ENCODE measurements at places on chromosomes 13 and 19.

GRCh38 chr13:74090397-74090796 lies 43.8 kb downstream of the KLF12 start:
- no peak for DNase-seq

DNA sequence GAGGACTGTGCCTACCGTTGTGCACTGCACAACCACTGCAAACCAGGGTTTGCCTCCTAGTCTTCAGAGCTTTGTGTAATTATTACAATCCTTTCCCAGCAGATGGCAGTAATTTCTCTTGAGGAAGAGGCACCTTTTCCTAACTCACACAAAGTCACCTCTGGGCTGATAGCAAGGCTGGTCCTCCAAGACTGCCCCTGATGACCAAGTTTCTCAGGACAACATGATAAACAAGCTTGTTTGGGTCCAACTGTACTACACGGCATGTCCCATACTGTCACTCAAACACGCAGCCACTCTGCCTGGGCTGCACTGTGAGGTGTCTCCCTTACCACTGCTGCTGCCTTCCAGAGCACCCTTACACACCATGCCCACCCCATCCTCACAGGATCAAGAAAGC lies 39.3 kb downstream of the RFXAP start:
- DNase-seq: no peak

GRCh38 chr13:88022431-88023208 lies 351.4 kb downstream of the SLITRK5 start:
- DNase-seq: no peak

- no peak for DNase-seq
These were observed 128.6 kb upstream of the ZNF91 start for GRCh38 chr19:23523863-23524262.

DNA sequence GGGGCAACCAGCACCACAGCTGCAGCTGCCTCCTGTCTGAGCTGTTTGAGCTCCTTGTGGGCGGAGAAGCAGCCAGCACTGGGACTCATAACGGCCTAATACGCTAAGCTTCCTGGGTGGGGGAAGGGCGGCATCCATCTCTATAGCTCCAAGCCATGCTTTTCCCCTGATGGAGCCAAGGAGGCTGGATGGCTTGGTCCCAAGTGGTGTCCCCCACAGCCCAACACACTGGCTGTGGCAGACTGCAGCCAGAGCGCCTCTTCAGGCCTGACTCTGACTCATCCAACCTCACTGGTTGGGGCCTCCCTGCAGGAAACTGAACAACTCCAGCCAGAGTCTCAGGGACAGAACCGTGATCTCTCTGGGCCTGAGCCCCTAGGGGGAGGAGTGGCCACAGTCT lies 537.3 kb downstream of the SUCLA2 start:
- DNase-seq: no peak

DNA sequence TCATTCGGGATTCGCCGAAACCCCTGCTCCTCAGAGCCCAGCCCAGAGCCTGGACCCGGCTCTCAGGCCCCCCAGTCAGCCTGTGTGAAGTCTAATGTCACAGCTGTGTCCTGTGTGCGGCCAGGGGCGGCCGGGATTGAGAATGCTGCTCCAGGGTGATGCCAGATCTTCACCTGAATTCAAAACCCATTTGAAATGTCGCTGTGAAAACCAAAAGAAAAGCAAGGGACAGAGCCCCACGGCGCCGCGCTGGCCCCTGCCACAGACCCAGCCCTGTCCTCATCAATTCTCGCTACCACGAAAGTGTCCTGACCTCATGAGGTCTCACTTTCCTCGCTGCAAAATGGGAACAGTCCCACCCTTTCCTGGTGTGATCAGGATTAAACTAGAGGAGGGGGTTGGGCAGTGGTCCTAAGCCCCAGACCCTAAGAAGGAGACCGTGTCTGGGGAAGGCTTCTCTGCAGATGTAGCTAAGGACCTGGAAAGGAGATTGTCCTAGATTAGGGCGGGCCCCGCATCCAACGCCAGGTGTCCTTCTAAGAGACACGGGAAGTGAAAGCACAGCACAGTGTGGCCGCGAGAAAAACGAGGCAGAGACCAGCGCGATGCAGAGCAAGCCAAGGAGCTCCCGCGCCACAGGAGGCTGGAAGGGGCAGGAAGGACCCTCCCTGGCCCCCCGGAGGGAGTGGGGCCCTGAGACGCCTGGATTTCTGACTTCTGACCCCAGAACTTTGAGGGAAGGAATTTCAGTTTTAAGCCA lies 34.0 kb upstream of the SPACA7 start:
- DNase-seq: no peak

DNA sequence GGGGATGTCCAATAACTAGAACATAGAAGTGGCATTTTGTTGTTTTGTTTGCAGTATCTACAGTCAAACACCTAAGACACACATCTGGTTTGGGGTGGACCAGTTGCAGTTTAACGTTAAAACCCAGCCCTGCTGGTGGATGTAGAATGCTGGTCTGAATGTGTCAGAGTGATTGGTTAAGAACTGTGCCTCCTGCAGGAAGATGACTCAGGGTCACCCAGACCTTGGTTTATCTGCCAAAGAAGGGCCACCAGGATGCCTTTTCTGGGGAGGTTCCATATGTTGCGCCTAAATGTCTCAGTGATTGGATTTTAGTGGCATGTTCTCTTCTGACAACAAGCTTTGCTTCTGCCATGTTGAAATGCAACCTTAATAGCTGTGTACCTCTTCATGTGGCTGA lies 23.1 kb downstream of the ZNF536 start:
- no peak for DNase-seq

GRCh38 chr13:65584126-65584525 lies 1646.0 kb downstream of the PCDH9 start:
- DNase-seq: no peak

- DNase-seq: no peak
These were observed 12.5 kb downstream of the POLR1D start for GRCh38 chr13:27634231-27634630.

GRCh38 chr13:51271528-51272085 lies 49.4 kb downstream of the FAM124A start:
- DNase-seq: no peak

DNA sequence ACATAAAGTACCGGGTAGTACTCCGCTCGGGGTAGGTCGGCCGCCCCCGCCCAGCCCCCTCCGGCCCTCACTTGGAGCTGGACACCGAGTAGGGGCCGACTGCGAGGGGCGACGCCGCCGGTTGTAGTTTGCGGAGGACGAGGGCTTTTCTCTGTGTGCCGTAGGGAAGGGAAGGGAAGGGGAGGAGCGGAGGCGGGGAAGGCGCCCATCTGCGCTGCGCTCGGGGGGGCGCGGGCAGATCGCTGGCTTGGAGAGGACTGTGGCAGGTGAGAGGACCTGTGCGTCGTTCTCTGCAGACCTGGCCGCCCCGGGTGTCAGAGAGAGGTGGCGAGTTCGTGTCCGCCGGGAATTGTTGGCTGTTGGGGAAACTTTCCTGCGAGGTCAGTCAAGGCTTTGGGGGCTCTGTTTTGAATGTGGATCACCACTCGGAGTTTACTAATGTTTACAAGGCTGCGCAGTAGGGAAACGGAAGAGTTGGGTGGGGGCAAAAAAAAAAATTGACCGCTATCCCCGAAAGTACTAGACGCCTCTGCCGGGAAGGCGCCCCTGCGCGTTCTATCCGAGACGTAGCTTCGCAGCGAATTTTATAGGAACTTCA lies 1.4 kb downstream of the ING1 start:
- DNase-seq: no peak

GRCh38 chr13:98648686-98649085 lies 71.8 kb upstream of the STK24 start:
- DNase-seq: no peak

GRCh38 chr13:102907016-102907756 lies 61.4 kb downstream of the ERCC5 start:
- no peak for DNase-seq

DNA sequence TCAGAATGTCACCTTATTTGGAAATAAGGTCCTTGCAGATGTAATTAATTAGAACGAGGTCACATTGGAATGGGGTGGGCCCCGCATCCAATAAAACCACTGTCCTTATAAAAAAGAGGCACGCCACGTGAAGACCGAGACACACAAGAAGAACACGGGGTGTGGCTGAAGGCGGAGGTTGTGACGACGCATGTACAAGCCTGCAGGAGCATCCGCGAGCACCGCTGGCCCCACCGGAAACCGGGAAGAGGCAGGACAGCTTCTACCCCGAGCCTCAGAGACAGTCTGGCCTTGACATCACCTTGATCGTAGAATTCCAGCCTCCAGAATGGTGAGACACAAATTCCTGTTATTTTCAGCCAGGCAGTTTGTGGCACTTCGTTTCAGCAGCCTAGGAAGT lies 177.9 kb downstream of the COL4A1 start:
- no peak for DNase-seq

DNA sequence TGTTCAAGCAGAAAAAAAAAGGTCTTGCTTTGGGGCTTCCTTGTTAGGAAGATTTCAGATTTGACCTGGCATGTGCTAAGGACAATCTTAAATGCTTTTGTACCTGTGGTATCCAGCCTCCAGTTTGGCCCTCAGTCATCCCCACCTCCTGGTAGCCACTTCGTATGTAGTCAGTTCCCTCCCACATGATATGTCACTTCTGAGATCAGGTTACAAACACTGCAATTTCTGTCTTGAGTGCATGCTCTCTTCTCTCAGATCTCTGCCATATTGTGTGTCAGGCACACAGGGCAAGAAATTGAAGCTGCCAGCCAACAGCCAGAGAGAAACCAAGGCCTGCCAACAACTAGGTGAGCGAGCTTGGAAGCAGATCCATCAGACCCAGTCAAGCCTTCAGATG lies 60.3 kb upstream of the STARD13 start:
- DNase-seq: no peak

- no peak for DNase-seq
These were observed 14.5 kb upstream of the RAB20 start for GRCh38 chr13:110576070-110576394.

DNA sequence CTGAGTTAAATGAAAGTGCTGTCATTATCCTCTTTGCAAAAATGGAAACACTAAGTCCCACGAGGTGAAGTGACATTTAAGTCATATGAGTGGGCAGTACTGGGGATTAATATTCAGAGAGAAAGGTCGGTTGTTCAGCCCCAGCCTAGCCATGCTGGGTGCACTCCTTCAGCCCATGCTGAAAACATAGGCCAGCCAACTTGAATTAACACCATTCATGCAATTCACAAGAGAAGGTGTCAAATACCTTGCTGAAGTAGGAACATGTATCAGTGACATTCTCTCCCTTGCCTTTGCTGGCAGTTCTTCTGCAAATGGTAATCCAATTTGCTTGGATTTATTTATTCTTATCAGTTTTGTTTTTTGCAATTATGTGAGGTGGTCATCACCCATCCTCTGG lies 256.3 kb downstream of the DNAJC15 start:
- no peak for DNase-seq

DNA sequence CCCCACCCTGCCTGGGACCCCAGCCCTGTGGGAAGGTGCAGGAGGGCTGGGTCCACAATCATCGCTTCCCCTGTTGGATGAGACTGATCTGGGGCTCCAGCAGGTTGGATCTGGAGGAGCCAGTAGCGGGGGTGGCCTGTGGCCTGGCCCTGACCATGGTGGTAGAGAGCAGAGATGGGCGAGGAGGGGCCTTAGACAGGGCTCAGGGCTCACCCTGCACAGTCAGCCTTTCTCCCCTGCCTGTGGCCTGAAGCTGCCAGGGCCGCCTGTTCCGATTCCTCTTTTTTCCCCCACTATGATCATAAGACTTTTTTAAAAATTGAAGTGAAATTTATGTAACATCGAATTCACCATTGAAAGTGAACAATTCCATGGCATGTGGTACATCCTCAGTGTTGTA lies 18.2 kb downstream of the SIN3B start:
- DNase-seq: no peak

DNA sequence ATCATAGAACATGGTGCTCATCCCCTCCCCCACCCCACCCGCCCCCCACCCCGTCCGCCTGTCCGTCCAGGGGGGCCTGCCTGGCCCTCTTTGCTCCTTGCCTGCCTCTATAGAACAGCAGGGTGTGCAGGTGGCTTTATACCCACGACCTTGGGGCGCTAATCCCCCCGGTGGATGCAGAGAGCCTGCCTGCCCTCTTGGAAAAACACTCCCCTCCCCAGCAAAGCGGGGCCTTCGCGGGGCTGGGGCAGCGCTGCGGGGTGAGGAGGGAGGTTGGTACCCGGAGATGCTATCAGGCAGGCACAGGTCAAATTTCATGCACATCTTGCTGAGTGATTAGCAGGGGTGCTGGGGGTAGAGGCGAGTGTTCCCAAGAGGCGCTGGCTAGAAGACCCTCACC lies 21.9 kb downstream of the RFX1 start:
- DNase-seq: no peak

GRCh38 chr13:23889615-23890607 lies 711 bp upstream of the MIPEP start:
- DNase-seq: peak; percentile 20

- no peak for DNase-seq
These were observed 801.1 kb downstream of the SLITRK5 start for GRCh38 chr13:88472316-88472715.

DNA sequence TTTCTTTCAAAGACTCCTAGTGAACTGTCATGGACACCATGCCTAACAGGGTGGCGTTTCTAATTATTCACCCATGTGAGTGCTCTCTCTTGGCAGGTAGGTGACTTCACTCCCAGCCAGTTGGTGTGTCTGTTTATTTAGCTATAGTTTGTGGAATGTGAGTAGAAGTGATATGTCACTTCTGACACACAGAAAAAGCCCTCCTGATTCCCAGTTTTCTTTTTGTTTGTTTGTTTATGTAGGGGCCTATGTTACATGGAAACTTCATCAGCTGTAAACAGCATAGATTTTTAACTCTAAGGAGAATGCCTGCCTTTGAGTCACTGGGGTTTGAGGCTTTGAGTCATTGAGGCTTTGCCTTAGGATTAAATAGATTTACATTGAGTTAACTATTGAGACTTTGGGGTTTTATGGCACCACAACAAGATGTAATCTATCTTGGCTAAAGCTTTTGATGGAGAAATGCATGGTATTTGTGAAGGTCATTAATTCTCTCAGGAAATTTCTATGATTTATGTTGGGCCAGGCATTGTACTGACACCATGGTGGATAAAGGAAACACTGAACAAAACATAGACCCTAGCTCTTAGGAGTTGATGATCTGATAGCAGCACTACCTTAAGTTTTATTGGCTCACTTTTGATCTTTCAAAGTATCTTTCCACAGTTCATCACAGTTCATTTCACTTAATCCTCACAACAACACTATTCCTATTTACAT lies 45.3 kb downstream of the UFM1 start:
- no peak for DNase-seq

- DNase-seq: no peak
These were observed 21.8 kb upstream of the PLEKHF1 start for GRCh38 chr19:29643361-29643935.

GRCh38 chr19:33256261-33256660 lies 30.6 kb upstream of the SLC7A10 start:
- no peak for DNase-seq

GRCh38 chr13:48901781-48902180 lies 73.9 kb upstream of the FNDC3A start:
- DNase-seq: no peak
